ENCODE measurements at places on chromosomes 7 and 10.

DNA sequence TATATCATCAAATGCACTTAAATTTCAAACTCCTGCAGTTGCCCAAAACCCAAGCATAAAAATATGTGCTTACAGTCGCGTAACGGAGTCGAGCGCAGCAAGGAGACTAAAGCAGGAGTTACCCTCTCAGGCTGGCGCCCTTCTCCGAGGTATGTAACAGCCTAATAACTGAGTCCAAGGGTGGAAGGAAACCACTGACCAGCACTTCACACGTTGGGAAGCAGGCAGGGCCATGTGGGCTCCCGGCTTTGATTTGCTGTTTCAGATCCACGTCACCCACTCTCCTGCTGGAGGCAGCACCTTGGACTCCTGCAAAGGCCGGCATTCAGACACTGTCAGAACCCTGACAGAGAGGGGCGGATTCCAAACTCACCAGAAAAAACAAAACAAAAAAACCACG is 123.8 kb downstream of the DIP2C start:
- DNase-seq = no peak

- no peak for DNase-seq
These were observed 224.2 kb downstream of the XPNPEP1 start for GRCh38 chr10:109698882-109699664.

- DNase-seq = no peak
These were observed 5.1 kb upstream of the AKR1E2 start for GRCh38 chr10:4820804-4821401.

DNA sequence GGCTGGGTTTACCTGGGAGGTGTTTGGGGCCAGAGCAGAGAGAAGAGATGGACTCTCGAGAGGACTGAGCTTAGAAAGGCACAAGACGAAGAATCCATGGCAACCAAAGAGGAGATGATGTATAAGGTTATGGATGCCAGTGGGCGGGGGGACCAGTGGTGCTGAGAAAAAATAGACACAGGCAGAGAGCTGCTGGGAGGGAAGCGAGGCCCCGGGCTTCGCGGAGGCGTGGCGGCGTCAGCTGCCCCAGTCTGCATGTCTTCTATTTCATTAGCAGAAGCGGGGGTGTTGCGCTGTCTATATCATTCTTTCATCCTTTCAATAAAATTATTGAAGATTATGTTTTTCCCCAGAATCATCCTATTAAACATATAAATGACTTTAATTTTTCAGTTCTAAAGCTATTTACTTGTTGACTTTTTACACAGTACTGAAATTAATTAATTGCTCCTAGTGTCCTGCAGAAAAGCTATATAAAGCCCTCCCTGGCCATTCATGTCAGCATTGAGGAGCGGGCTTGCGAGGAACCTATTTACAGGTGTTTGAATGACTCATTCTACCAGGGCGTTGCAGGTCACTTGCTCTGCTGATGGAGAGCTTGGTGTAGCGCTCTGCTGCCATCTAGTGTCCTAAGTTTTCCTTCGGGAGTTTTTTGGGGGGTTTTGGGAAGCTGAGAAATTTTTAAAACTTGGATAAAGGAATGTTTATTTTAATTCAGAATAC is 42.9 kb upstream of the BHLHA15 start:
- peak; percentile 48 for DNase-seq

- no peak for DNase-seq
These were observed 132.3 kb downstream of the HGF start for GRCh38 chr7:81637534-81637933.

DNA sequence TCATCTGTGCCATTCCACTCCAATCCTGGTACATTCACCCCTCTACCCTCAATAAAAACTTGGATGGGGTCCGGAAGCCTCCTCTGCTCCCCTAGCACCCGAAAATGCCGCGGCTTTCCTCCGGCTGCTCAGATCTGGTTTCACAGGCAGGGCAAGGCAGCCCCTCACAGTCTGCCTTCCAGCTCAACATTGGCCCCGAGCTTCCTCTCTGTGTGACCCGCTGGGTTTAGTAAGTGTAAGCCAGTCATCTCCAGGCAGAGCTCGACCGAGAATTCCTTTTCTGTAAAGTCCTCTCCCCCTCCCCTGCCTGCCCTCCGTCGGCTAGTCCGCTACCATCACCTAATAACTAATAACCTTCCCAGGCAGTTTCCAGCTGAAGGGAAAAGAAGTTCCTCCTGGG is 3.4 kb downstream of the INHBA start:
- DNase-seq = peak; percentile 56

DNA sequence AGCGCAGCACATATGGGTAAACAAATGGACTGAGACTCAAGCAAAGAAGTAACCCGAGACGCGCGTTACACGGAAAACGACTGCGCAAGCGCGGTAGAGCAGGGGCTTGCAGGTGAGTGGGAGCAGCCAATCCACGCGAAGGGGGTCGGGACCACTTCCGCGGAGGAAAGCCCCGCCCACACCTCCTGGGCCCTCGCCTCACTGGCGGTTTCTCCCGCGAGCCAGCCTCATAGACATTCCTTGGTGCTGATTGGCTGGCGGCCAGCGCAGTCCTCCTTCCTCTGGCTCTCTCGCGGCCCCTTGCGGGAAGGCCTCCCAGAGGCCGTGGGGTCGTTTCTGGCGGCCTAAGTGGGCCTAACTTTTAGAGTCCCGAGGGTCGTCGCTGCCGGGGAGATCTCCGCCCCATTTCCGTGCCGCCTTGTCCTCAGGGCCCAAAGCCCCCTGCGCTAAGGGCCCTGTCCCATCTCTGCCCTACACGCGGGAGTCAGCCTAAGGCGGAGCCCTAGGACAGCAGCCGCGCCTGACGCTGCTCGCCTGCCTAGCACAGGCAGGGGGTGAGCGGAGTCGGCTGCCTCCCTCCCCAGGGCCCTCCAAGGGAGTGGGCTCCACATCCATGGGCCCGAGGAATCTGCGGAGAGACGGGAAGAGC is 9.1 kb upstream of the FXYD4 start:
- DNase-seq = peak; percentile 95

DNA sequence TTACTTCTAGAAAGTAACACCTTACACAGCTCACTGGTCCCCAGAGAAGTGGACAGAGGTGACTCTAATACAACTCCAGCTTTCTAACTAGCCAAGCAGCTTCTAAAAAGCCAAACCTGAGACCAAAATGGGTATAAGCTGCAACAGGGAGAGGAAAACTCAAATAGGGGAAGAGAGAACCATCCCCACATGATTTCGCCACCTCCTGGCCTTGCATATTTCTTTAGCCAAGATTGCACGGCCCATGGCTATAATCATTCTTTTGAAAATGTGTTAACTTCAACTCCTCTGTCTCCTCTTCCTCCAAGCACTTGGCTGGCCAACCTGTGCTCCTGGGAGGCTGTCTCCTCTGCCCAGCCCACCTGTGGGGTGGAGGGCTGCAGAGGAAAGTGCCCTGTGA is 28.7 kb downstream of the NUP42 start:
- DNase-seq = no peak

GRCh38 chr10:82161264-82161663 is 286.3 kb downstream of the NRG3 start:
- no peak for DNase-seq

DNA sequence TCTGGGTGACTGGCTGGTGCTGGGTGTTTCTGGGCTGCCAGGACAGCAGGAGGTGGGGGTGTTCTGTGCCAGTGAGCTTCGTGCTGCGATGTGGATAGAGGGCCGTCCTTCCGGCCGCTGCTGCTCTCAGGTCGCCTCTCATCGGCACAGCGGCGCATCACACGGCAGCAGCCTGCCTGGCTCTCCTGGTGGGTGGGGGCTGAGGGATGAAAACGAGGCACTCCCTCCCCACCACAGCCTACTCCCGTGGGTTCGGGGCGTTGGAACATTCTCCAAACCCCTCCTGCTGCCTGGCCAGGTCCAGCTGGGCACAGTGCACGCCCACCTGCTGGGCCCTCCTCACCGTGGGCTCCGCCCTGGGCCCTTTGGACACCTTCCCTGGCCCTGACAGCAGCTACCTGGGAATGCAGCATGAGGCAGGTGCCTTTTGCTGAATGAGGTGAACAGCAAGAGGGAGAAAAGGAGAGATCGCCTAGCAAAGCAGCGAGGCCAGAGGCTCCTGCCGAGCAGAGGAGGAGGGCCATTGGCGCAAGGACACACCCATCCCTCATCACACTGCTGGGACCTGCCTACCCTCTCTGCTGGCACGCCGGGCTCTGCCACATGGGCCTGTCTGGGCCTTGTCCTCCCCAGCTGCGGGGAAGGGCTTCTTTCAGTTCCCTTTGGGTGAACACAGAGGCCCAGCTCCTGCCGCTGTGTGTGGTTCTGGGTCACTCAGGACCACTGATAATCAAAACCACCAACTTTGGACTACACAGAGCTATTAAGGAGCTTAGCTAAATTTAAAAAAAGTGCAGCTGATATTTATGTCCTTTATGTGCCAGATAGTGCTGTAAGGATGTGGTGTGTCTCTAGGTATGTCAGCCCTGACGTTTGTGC is 33.4 kb downstream of the INPP5A start:
- DNase-seq = peak; percentile 43

DNA sequence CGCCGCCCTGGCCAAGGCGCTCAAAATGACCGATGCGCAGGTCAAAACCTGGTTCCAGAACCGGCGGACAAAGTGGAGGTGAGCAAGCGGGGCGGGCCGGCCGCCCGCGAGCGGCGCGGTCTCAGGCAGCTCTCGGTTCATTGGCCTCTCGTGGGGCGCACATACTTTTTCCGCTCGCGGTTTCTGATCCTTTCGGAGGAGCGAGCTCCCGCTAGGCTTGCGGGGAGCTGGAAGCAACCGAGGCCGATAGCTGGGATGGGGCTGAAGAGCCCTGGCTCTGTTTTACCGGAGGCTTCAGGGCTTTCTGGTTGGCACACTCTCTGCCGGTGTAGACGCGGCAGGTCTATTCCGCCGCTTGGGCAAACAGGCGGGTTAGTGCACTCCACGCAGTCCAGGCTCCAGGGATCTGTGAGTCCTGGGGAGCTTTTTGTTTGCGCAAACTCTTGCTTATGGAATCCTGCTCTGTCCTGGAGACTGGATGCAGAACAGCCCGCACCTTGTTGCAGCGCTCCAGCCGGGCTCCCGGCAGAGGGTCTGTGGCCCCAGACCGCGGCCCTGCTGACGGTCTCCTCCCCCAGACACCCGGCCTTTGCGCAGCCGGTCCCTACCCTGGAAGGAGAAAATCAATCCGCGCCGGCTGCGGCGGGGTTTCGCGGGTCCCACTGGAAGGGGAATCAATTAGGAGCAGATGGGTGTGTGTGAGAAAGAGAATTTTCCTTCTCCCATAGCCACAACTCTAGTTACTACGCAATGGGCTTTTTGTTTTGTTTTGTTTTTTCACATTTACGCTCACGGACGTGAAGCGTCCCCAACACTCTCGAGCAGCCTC is 3.4 kb downstream of the TLX1 start:
- no peak for DNase-seq

DNA sequence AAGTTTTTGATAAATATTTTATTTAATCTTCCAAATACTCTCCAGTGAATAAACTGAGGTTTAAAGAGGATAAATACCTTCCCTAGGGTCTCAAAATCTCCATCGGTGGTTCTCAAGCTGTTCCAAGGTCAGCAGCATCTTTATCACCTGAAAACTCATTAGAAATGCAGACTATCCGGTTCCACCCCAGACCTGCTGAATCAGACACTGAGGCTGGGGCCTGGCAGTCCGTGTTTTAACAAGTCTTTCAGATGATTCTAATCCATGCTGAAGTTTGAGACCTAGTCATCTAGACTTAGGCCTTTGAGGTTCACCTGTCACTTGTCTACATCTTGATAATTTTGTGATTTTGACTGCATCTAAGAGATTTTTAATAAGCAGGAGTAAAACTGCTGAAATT is 37.5 kb downstream of the PLEKHA8 start:
- no peak for DNase-seq

DNA sequence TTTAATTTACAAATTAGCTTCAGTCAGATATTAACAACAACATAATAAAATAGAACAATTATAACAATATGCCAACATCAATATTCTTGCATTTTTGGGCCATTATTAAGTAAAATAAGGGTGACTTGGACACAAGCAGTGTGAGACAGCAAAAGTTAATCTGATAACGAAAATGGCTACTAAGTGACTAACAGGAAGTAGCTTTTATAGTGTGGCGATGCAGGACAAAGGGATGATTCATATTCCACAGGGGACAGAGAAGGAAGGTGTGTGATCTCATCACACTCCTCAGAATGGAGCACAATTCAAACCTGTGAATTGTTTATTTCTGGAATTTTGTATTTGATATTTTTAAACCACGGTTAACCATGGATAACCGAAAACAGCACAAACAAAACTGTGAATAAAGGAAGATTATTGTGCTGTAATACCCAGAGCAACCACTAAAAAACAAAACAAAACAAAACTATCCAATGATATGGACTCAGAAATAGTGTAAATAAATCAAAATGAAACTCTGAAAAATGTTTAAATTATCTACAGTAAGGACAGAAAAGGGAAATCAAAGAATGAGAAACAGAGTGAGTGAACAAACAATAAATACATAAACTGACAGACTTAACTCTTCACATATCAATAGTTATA is 66.9 kb upstream of the TFEC start:
- DNase-seq = no peak

GRCh38 chr10:86699541-86699940 is 31.2 kb downstream of the LDB3 start:
- no peak for DNase-seq

GRCh38 chr7:96308253-96308949 is 13.5 kb downstream of the SLC25A13 start:
- DNase-seq = no peak

GRCh38 chr10:71753091-71753959 is 20.0 kb downstream of the VSIR start:
- peak; percentile 71 for DNase-seq

DNA sequence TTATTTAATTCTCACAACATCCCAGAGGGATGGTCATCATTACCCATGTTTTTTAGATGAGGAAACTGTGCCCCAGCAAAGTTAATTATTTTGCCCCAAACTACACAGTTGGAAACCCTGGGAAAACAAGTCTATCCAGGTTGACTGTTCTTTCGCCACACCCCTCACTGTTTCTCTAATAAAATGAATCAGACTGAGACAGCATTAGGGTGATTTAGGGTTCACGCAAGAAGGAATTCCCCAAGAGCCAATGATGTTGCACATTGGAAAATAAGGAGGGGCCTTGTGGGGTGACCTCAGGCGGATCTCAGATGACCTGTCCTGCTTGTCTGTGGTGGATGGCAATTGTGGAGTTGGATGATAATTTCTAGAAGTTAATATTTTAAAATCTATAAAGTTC is 135.7 kb upstream of the TBX20 start:
- DNase-seq = no peak

Data from femur (tissue), 1 donor.